Ovary (tissue), 10 donors: ENCODE measurements at places on chromosomes 5 and 9. TPM values are rescaled to one million over a fixed set of nuclear protein-coding genes. Genes with fewer than 3 reads are reported as not detected.

The NMUR2 gene
- total RNA-seq: 0.15 TPM

The PDE6A gene
- total RNA-seq: 0.12 TPM

The TSSK1B gene
- 0.15 TPM for total RNA-seq

The KIF3A gene
- 11.7 TPM for total RNA-seq

The TCERG1 gene
- 48.5 TPM for total RNA-seq

The IL13 gene
- total RNA-seq: not detected

The NCS1 gene
- total RNA-seq: 29.5 TPM

The TNC gene
- 2.9 TPM for total RNA-seq

The CYSRT1 gene
- not detected for total RNA-seq

The OBP2B gene
- 5.3 TPM for total RNA-seq

The ACTBL2 gene
- not detected for total RNA-seq

The C5orf58 gene
- not detected for total RNA-seq

DNA sequence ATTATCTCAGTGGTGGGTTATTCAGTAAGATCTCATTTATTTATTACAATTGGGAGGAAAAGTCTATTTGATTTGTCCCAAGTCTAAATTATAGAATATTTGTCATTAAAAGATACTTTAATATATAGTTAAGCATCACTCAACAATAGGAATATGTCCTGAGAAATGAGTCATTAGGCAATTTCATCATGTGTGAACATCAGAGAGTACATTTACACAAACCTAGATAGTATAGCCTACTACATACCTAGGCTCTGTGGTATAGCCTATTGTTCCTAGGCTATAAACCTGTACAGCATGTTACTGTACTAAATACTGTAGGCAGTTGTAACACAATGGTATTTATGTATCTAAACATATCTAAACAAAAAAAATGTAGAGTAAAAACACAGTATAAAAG, 135.0 kb upstream of the RASA1 start:
- no peak for DNase-seq

GRCh38 chr9:114169029-114169951, 14.0 kb downstream of the COL27A1 start:
- DNase-seq: no peak

DNA sequence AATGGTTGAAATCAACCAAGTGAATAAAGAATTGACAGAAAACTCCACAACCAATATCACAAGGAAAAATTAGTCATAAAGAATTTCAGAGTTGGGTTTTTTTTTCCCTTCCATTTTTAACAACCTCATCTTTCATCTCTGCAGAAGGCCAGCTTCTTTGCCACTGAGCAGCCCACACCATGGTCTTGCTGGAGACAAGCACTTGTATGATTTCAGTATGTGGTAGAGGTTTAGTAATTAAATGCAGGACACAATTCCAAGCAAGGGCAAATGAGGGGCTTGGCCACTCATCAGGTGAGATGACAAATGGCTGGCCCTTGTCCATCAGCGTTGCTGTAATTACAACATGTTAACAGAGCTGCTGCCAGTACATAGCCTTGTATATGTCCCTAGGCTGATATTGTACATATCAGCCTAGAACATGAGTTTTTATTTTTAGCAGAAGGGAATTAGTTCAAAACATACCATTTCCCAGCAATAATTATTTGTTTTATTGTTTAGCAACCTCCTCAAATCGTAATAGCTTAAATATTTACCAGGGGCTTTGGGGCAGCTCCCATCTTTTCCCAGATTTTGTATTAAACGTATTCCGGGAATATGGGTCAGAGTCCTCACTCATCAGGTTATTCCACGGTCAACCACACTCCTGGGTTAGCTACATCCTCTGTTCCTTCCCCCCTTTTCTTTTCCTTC, 5.0 kb upstream of the C9 start:
- no peak for DNase-seq

DNA sequence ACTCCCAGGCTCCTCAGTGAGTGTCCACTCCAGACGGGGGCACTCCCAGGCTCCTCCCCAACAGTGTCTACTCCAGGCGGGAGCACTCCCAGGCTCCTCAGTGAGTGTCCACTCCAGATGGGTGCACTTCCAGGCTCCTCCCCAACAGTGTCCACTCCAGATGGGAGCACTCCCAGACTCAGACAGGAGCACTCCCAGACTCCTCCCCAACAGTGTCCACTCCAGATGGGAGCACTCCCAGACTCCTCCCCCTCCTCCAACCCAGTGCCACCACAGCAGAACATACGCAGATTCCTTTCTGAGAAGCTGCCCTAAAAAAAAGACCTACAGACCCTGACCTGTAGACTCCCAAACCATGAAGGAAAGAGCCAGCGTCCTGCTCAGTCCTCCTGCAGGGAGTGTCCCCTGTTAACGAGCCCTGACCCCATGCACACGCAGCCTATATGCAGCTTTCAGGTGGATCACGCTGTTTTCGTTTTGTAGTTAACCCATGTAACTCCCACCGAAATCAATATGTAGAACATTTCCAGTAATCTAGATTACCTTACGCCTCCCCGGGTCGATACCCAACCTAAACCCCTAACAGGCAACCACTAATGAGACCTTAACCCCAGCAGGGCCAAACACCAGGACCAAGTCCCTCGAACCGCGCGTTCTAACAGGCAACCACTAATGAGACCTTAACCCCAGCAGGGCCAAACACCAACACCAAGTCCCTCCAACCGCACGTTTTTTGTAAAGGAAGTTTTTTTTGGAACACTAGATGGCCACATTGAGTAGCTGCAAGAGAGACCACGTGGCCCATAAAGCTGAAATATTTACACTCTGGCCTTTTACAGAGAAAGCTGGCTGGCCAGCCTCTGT, 15.7 kb downstream of the PNPLA7 start:
- peak; percentile 36 for DNase-seq

DNA sequence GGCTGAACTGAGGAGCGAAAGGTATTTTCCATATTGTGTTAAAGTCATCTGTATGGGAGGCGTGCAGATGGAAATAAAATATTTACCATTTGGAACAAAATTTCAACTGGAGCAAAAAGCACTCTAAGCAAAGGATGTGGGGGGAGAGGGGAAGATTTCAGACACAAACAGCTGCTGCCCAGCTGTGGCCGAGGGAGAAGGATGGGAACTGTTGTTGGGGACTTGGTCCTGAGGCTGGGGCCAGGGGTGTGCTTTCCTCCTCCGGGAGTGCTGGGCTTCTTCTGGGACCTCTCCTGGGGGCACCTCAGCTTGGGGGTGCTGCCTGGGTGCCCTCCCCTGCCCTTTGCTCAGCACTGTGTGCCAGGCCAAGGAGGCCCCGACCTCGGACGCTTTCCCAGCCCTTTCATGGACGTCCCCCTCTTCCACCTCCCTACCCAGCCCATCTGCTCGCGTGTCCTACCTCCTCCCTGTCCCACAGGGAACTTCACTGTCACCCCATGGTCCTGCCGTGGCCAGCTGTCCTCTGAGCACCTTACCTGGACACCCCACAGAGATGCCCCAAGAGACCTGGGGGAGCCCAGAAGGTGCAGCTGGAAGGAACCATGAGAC, 101.9 kb upstream of the COL5A1 start:
- no peak for DNase-seq

GRCh38 chr9:128818839-128819715, 777 bp downstream of the ENDOG start:
- DNase-seq: no peak

- no peak for DNase-seq
Measured at GRCh38 chr9:104883169-104883568, 44.8 kb downstream of the ABCA1 start.

DNA sequence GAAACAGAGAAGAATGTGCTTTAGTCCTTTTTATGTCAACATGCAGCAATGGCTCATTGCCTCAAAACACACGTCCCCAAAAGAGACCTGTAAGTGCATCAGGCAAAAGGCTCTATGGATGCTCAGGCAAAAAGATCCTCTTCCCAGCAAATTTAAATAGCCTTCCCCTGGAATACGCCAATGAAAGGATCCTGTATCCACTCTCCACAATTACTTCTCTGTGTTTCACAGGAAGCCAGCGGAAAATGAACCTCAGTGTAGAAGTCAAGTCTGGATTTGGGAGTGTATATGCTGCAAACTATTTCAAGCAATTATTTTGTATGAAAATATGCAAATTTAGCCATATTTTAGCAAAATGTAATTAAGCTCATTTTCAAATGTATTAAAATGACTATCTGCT, 217.9 kb downstream of the EPB41L4A start:
- DNase-seq: no peak

- DNase-seq: no peak
Measured at GRCh38 chr5:93403141-93403928, 177.7 kb downstream of the NR2F1-AS1 start.

GRCh38 chr5:149485655-149486615, 65.3 kb downstream of the CSNK1A1 start:
- no peak for DNase-seq

DNA sequence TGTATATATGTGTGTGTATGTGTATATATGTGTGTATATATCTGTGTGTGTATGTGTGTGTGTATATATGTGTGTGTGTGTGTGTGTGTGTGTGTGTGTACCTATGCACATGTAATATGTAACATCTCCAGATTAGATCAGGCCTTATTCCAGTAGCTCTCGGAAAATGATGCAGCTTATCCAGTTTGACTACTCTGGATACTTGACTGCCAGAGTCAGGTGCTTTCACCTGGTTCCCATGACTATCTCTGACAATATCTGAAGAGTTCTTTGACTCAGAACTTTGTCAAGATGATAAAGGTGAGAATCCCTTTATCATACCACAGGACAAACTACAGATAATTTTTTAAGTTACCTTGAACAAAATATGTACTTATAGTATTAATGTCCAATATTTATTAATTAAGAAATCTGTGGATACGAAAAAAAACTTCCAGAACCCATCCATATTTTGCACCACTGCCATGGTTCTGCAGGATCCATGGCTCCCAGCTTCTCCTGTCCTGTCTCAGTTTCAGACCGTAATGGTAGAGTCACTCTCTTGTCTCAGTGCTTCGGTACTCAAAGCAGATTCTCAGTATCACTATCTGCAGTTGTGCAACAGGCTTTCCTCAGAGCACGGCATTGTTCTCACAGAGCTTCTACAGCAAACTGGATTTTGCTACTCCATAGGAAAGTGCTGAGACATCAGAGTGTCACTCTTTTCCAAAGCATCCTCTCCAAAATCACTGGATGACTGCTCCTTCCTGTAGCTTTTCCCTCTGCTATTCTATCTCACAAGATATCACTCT, 164.4 kb upstream of the SLC12A2 start:
- no peak for DNase-seq

DNA sequence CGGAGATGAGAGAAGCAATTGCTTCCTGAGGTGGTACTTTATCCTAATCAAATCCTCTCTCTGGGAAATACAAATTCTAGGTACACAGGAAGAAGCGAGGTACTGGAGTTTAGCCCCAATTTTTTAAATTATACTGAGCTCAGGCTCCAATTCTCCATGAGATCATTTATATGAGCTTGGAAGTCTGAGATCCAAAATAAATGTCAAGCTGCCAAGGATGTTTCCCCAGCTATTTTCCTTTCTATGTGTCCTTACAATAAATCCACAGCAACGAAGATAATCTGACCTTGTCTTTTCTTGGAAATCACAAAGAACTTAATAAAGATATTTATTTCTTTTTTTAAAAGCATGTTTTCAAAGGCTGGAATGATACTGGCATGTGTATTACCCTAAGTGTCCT, 597.3 kb downstream of the GABRG2 start:
- no peak for DNase-seq

- no peak for DNase-seq
Measured at GRCh38 chr5:172782169-172783039, 11.4 kb upstream of the DUSP1 start.

- no peak for DNase-seq
Measured at GRCh38 chr5:107365320-107366109, 305.2 kb downstream of the EFNA5 start.

DNA sequence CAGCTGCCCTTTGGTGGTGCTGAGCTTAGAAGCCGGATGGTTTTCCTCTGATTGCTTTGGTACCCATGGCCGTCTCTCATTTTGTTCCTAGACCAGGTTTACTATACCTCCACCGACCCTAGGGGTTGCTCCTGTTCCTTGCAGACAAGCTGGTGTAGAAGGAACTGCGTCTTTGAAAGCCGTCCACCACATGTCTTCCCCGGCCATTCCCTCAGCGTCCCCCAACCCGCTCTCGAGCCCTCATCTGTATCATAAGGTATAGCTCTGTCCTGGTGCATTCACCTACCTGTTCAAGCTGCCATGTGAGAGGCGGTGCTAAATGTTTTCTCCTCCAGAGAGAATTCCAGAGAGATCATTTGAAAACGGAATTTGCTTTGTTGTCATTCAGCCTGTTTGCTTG, 39.5 kb downstream of the TENT4A start:
- DNase-seq: no peak

DNA sequence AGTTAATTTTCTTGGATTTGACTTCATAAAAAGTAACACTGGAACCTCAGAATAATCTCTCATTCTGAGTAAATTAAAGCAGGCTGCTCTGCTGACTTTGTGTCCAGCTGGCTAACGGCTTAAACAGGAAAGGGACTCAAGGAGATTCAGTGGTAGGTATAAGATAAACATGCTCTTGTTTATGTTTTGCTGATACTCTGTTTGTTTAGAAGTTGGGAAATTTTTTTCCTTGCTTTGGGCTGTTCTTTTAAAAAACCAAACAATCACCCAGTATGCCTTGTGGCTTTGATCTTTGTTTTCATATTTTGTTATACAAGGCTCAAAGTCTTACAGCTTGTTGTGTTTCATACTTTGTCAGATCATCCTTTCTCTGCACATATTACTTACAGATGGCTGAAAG, 237.6 kb upstream of the RIOK2 start:
- DNase-seq: no peak

- no peak for DNase-seq
Measured at GRCh38 chr9:27645161-27645840, 72.0 kb upstream of the C9orf72 start.

GRCh38 chr9:21812415-21812814, 10.0 kb downstream of the MTAP start:
- no peak for DNase-seq

- no peak for DNase-seq
Measured at GRCh38 chr5:159340511-159340910, 10.2 kb upstream of the IL12B start.

GRCh38 chr5:5042806-5043205, 97.3 kb upstream of the ADAMTS16 start:
- no peak for DNase-seq

GRCh38 chr9:16867576-16868311, 2.7 kb downstream of the BNC2 start:
- no peak for DNase-seq

DNA sequence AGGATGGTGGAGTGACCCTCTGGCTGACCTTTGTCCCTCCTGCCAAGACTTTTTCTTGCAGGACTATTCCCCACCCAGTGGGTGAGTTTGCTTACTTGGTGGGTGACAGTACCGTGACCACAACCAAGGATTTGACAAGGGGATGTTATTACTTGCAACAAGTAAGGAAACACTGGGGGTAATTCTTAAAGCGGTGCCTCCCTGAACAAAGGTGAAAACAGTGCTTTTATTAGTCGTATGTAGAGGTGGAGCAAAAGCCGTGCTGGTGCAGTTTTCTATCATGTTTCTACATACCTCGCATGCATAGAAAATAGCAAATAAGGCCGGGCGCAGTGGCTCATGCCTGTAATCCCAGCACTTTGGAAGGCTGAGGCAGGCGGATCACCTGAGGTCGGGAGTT, 41.0 kb upstream of the KDM4C start:
- DNase-seq: no peak

- no peak for DNase-seq
Measured at GRCh38 chr5:92353107-92354030, 970.3 kb upstream of the ARRDC3 start.
